ENCODE measurements at places on chromosomes 7 and 10.

GRCh38 chr10:19592276-19592675 lies 224.0 kb upstream of the PLXDC2 start:
- no peaks in the 10 kb centered on the region for H3K36me3 ChIP-seq
- no peak for DNase-seq
- H3K4me1 ChIP-seq = no peaks in the 10 kb centered on the region
- H3K27me3 ChIP-seq = no peaks in the 10 kb centered on the region

DNA sequence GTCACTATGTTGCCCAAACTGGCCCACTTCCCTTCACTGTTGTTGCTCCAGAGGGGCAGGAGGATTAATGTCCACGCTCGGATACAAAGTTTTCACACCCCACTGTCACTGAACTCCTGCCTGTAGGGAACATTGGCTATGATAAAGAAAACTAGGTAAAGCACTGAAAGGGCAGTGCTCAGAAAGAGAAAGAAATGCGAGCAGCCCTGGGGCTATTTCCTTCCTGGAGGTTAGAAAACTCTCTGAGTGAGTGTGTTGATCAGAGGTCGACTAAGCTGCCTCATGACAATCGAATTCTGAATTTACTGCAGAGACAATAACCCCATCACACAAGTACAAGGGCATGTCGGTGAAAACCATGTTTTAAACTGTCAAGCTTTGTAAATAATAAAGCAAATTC lies 227.2 kb upstream of the PITRM1 start:
- H3K36me3 ChIP-seq = no peaks in the 10 kb centered on the region
- H3K4me3 ChIP-seq = no peak overlapping the region
- H3K27ac ChIP-seq = no peak overlapping the region
- no peak for DNase-seq
- H3K4me1 ChIP-seq = peaks cover 2% of the 10 kb centered on the region

DNA sequence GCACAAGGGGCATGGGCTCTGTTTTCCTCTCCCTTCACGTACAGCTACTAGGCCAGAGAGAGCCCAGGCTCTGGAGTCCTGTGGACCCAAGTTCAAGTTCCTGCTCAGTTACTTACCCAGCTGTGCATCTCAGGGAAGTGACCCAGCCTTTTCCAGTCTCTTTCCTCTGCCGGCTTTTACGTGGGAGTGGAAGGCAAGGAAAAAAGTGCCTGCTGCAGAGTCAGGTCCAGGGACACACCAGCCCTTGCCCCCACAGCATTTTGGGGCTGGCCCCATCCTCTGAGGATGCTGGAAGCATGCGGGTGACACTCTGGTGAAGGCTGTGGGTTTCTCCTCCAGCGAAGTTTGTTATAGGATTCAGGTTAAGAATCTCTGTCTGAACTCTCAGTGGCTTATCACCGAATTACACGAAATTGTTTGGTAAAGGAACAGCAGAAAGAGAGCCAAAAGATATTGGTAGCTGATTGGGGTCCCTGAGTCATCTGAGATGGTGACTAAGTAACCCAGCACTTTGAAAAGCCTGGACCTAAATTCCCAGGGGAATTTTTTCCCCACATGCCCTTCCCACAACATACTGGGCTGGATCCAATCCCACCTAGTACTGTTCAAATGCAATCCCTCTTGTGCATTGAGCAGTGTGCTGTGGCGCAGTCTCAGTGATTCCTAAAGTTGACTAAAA lies 424.3 kb downstream of the RPS24 start:
- no peak overlapping the region for H3K27ac ChIP-seq
- DNase-seq = no peak
- H3K36me3 ChIP-seq = no peaks in the 10 kb centered on the region
- H3K27me3 ChIP-seq = no peaks in the 10 kb centered on the region
- H3K4me1 ChIP-seq = no peaks in the 10 kb centered on the region
- no peak overlapping the region for H3K4me3 ChIP-seq

GRCh38 chr10:113091920-113092319 lies 141.9 kb downstream of the TCF7L2 start:
- H3K4me3 ChIP-seq = no peak overlapping the region
- no peak for DNase-seq
- H3K36me3 ChIP-seq = no peaks in the 10 kb centered on the region
- H3K4me1 ChIP-seq = peaks cover 16% of the 10 kb centered on the region

Measured in activated T-helper 2 cell treated with anti-CD3 and anti-CD28 coated beads, Interferon-gamma antibody, Interleukin-2, Interleukin-4, amounts not matched to agents 10 μg/mL and 5 μg/mL and 100 μg/mL, durations not matched to agents 14 hours and 24 hours and 36 hours (primary cell).